ENCODE measurements at places on chromosomes 16 and 17.

DNA sequence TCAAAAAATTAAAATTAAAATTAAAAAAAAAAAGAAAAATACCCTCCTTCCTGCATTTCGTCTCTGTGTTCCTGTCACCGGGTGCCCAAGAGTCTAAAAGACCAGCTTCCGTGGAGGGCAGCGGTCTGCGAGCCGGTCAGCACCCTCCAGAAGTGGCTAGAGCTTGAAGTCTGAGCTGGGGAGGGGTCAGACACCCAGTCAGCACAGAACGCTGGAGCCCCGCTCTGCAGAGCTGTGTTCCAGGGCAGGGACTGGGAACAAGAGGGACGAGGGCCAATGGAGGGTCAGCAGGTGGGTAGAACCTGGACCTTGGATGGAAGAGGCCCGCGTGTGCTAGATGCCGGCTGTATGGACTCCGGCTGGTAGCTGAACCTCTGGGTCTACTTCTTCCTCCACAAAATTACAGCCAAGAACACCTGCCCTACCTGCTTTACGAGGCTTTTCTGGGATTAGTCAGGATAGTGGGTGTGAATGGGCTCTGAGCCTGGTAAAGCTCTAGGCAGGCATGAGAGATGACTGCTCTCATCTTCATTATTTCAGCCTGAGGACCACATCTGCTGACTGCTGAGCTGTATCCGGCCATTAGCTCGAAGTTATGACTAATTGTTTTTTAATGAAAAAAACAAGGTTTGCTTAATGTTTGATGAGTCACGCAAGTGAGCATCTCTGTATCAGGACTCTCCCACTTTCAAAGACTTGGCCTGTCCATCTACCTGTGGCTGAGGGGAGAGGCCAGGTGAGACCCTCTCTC is 5.9 kb downstream of the TRPV1 start:
- peak; percentile 99 for ATAC-seq

GRCh38 chr16:12558641-12559040 is 245.0 kb downstream of the CPPED1 start:
- ATAC-seq: no peak

DNA sequence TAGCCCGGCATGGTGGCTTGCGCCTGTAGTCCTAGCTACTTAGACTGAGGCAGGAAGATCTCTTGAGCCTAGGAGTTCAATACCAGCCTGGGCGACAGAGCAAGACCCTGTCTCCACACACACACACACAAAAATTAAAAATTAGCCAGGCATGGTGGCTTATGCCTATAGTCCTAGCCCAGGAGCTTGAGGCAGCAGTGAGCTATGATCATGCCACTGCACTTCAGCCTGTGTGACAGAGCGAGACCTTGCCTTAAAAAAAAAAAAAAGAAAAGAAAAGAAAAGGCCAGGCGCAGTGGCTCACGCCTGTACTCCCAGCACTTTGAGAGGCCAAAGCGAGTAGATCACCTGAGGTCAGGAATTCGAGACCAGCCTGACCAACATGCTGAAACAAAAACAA is 23.9 kb downstream of the C17orf75 start:
- ATAC-seq: no peak

DNA sequence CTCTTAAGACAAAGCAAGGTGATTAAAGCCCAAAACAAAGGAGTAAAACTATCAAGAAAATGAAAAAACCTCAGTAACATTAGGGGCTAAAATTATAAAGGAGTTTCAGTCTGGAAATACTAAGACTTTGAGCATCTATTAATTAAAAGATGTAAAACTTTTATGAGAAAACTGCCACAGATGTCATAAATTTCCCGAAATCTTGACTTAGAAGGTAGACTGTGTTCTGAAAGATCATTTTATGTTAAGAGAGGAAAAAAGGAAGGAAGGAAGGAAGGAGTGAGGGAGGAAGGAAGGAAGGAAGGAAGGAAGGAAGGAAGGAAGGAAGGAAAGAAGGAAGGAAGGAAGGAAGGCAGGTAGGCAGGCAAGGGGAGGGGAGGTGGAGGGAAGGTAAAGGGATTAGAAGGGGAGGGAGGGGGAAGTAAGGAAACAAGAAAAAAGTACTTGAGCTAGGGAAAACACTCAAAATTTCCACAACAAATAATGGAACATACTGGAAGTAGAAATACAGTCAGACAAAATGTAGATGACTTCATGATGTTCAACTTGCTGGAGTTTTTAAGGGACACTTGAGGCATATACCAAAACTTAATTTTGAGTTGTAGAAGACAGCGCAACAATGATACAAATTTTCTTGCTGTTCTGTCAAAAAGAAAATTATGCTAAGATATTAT is 2.0 kb downstream of the KRTAP4-5 start:
- ATAC-seq: no peak

GRCh38 chr16:13999895-14000425 is 71.2 kb upstream of the MRTFB start:
- no peak for ATAC-seq

GRCh38 chr17:82780971-82781893 is 29.4 kb downstream of the TBCD start:
- ATAC-seq: peak; percentile 16

GRCh38 chr17:74271901-74272561 is 2.0 kb upstream of the DNAI2 start:
- ATAC-seq: no peak

DNA sequence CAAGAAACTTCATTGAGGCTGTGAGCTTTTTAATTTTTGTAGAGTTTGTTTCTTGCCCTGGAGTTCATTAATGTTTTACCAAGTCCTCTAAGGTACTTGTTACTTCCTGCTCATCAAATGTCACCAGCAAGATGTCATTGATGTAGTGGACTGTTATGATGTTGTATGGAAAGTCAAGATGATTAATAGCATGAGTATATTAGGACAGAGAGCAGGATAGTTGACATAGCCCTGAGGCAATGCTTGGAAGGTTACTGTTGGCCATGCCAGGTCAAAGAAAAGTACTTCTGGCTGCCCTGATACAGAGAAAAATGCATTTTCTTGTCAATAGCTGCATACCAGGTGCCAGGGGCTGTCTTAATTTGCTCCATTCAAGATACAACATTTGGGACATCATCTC is 6.7 kb downstream of the KRTAP1-5 start:
- no peak for ATAC-seq

- no peak for ATAC-seq
Observed at GRCh38 chr16:72467157-72467759, 295.3 kb upstream of the PMFBP1 start.

DNA sequence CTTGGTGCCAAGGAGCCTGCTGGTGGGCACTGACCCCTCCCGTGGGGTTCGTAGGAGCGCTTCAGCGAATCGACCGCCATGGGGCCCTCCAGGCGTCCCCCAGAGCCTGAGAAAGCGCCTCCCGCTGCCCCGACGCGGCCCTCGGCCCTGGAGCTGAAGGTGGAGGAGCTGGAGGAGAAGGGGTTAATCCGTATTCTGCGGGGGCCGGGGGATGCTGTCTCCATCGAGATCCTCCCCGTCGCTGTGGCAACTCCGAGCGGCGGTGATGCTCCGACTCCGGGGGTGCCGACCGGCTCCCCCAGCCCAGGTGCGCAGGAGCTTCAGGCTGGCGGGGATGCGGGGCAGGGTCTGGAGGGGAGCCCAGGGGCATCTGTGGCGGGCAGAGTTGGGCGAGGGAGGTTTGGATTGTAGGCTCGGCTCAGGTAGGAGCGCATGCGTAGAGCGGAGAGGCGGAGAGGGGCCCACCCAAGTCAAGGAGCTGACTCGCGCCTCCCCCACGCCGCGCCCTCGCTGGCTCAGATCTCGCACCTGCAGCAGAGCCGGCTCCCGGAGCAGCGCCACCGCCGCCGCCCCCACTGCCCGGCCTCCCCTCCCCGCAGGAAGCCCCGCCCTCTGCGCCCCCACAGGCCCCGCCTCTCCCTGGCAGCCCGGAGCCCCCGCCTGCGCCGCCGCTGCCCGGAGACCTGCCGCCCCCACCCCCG is 19.8 kb downstream of the FMNL1 start:
- ATAC-seq: peak; percentile 10

DNA sequence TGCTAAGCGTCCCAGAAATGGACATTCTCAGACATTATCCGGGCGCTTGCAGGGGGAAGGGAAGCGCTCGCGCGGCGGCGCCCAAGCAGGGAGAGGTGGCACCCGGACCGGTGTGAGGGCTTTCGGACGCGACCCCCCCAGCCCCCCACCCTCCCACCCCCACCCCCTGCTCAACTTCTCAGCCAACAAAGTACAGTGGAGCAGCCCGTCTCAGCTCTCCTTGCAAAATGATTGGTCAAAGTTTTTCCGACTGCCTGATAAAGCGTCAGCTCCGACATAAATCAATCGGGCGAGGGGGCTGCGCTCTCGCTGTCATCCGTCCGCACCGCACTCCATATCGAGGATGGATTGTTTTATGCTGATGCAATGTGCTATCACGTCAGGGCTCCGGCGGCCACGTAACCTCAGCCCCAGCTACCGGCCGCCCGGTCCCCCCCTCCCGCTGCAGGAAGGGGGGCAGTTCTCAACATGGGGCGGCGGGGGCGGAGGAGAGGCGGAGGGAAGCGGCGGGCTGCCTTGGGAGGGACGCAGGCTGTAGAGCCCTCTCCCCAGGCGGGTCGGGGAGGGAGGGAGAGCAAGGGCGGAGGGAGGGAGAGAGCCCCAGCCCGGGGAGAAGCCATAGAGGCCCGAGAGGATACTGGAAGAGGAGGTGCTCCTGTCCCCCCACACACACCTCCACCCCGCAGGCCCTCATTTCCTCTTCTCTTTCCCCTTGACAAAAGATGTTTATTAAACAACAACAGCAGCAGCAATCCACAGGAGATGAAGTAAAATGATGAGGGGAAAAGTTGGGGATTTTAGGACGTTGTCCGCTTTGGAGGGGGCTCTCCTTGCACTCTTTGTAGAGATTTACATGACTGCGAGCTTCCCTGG is at the start of gene HOXB9:
Gene HOXB9 (minus strand): TSS at position 114 of the 873 bp plus-strand sequence. CDS start 89 bp downstream, at position 25.
- no peak for ATAC-seq

DNA sequence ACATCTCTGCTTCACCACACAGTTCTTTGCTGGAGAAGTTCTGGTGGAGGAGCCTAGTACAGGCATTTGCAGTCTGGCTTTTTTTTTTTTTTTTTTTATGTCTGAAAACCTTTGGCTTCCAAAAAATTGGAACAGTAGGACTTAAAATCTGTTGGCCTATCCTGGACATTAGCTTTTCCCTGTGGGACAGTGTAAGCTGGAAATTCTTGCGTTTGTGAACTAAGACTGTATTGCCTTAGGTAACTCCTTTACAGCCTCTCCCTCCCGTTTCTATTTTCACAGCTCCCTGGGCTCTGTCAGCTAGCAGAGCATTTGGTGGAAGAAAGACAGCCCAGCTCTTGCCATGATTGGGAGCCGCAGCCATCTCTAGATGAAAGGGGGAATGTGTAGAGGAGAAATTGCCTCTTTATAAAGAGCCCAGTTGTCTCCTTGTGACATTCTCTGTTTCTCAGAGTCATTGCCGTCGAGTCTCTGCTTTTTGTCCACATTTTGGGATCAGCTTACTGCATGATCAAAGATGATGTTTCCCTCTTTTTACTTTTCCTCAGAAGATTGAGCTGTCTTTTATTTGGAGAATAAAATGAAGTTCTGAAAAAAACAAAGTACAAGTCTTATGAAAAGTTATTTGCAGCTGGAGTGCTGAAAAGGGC is 227.5 kb downstream of the SPECC1 start:
- ATAC-seq: no peak

GRCh38 chr16:30998852-30999761 is 11.3 kb downstream of the STX1B start:
- ATAC-seq: no peak

DNA sequence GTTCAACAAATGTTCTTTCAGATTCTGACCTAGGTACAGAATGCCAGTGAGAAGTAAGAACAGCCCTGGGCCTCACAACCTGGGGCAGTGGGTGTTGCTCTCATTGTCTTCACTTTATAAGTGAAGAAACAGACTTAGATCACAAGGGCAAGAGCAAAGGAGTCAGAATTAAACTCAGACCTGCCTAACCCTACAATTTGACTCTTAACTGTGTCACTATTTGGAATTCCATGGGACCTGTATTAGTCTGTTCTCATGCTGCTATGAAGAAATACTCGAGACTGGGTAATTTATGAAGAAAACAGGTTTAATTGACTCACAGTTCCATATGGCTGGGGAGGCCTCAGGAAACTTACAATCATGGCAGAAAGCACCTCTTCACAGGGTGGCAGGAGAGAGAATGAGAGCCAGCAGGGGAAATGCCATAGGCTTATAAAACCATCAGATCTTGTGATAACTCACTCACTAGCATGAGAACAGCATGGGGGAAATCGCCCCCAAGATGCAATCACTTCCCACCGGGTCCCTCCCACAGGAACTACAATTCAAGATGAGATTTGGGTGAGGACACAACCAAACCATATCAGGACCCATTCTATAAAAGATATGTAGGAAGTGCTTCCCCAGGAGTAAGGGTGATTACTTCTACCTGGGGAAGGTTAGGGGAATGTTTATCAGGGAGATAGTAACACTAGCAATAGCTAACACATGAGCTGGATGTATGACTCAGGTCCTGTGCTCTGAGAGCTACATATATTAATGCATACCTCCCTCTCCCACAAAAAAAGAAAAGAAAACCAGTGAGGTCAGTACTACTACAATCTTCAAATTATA is 270.1 kb downstream of the SOX9 start:
- no peak for ATAC-seq
